ENCODE measurements at places on chromosomes 12 and 14.

DNA sequence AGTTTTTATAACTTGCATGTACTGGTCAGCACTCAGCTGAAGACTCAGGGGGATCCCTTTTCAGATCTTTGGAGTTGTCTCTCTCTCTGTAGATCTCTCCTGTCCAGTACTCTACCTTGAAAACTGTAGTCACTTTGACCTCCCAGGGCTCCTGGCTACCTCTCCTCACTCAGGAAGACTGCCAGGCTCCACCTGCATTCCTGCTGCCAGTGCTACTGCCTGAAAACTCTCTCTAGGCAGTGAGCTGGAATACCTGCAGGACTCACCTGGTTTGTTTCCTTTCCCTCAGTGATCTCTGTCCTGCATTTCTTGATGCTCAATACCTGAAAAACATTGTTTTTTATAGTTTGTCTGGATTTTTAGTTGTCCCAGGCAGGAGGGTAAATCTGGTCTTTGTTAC is 87.4 kb downstream of the PRIMA1 start:
- no peak for DNase-seq

DNA sequence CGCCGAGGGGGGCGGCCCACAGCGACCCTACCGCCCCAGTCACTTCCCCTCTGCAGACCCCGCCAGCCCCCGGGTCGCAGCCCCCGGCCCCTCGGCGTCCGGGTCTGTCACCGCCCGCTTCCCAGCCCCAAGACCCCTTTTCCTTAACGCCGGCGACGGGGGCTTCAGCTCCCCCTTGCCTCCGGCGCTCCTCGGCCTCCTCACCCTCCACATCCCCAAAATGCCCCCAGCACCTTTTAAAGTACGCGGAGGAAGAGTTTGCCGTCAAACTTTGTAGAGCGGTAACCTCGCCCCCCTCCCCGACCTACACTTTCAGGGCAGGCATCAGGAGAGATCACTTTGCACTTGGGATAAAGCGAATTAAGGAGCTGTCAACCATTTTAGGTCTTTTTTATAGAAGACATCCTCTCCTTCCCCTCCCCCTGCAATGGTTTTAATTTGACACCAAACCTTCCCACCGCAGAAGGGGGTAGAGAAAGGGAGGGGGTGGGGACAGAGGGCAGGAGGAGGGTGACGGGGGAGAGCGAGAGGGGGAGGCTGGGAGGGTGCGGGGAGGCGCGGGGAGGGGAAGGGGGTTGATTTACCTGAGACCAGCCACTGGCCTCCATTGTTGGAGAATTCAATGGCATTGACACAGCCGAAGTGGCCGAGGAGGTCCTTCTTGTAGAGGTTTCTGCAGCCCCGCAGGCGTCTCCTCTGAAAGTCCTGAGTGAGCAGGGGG is 578 bp downstream of the DCAF5 start:
- peak; percentile 46 for DNase-seq

DNA sequence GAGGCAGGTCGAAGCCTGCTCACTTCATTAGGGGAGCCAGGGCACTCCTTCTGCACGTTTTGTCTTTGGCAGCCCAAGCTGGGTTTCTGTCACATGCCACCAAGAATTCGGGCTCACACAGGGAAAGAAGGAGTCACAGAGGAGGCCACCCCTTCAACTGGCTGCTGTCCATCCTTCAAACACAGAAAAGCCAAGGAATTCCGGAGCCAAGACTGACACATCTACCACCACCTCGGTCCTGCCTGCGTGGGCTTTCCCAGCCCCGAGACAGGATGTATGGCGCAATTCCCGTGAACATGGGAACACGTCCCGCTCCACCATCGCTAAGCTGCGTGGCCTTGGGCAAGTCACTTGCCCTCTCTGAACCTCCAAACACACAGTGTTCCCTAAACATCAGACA is 70.4 kb downstream of the NCOR2 start:
- no peak for DNase-seq

GRCh38 chr14:64123241-64123822 is 170.8 kb downstream of the ESR2 start:
- no peak for DNase-seq

DNA sequence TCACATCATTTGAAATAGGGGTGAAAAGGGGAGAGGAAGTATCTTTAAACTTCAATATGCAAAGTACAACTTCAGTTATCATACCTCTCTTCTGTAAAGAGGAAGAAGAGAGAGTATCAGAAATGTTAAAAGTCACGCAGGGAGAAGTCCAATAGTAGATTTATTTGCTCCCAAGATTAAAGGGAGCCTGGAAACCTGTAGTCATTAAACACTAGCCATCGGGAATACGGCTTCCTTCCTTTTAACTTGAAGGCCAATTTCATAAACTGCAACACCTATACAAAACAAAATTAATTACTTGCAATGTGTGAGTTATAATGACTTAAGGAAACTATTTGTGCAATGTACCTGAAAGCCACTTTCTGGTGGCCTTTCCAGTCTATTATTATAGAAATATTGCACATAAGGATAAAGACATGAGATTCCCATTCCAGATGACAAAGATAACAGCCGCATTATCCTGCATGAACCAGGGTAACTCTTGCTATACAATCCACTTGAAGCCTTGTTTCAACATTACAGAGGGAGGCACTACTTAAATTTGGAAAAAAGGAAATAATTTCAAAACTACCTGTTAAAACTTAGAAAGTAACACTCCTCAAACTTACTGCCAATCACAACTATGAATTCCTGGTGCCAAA is 4.6 kb downstream of the BTG1 start:
- DNase-seq: no peak

GRCh38 chr12:132484183-132484890 is 5.6 kb upstream of the FBRSL1 start:
- DNase-seq: no peak

- no peak for DNase-seq
These were observed 506.2 kb upstream of the TBX3 start for GRCh38 chr12:115190010-115190770.

- DNase-seq: no peak
These were observed 270.9 kb upstream of the FKBP4 start for GRCh38 chr12:2523844-2524243.

- DNase-seq: no peak
These were observed 131.2 kb upstream of the MED13L start for GRCh38 chr12:116408489-116409250.

DNA sequence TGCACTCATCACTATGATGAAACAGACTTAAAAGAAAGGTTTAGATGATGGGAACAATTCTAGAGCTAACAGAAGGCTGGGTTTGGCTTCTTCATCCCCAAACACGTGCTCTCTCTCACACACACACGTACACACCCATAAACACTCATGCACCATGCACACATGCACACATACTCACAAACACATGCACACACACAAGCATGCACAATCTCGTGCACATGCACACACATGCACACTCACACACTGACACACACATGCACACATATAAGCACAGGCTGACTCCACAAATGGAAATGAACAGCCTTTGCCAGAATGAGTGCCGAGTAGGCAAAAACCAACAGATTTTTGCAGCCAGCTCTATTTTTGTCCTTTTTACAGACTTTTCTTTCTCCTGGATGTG is 1571.6 kb downstream of the AACS start:
- no peak for DNase-seq

- DNase-seq: no peak
These were observed 180.2 kb downstream of the ACSS3 start for GRCh38 chr12:81257947-81258551.

- DNase-seq: no peak
These were observed 63.7 kb downstream of the ETV6 start for GRCh38 chr12:11713202-11713601.

GRCh38 chr14:74988993-74989392 is 13.7 kb upstream of the EIF2B2 start:
- no peak for DNase-seq

GRCh38 chr12:22530-23201 is 43.9 kb upstream of the IQSEC3 start:
- no peak for DNase-seq

- no peak for DNase-seq
These were observed 17.7 kb downstream of the AHSA1 start for GRCh38 chr14:77475432-77476115.

DNA sequence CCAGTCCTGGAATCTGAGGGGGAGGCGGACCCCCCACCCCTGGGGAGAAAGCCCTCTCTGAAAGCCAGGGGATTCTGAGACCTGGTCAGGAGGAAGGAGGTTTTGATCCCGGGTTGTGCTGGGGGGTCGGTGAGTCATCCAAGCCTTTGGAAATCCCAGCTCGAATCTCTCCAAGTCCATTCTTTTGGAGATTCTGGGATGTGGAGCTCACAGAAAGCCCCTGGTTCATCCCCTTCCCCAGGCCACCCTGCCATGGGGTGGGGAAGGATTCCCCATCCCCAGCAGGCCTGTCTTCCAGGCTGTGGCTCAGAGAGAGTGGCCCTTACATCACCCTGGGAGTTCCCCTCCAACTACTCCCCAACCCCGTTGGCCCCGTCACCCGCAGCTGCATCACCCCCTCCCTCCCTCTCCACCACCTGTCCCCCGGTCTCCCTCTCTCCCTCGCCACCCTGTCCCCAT is 14.3 kb downstream of the EXOC3L4 start:
- DNase-seq: peak; percentile 13

DNA sequence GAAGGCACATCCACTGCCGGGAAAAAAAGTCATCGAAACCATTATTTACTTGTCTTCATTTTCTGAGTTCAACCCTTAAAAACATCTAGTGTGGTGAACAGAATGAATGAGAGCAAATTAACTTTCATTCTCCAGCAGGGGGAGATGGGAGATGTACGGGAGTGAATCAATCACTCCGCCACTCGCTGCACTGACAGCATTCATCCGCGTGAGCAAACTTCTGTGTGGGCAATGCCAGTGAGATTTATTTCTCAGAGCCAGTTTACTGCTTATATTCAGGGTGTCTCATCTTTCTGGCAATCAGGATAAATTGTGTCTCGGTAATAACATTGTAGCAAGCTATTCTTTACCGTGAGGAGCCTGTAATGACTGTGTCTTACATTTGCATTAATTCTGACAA is 463.6 kb upstream of the MIS18BP1 start:
- no peak for DNase-seq

DNA sequence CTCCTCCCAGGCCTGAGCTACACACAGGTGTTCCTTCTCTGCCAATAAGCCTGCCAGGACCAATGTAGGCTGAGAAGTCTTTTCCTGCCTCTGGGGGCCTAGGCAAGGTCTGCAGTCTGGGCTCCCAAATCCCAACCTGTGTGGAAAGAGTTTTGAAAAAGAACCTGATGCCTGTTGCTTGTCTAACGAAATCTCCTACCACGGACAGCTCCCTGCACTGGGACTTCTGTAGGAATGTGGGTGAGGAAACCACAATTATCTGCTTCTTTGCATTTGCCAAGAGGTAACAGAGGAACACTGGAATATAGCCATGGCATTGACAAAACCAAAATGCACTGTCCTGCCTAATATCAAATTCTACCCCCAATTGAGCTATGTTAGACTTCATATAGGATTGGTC is 877.0 kb upstream of the TMEM132C start:
- no peak for DNase-seq

DNA sequence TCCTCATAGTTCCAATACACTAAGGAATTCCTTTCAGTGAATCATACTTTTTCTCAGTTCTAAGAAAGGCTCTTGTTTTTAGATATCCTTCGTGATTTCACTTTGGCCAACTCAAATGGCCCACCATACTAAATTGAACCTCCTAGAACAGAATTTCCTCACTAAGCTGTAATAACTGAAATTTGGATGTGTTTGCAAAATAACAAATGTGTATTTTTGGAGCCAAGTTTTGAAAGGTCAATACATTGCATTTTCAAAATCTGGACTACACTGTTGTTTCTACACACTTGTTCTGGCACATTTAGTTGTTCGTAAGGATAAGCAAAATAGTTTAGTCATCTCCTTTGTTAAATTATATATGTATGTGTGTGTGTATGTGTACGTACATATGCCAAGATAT is 439.0 kb upstream of the STXBP6 start:
- no peak for DNase-seq

DNA sequence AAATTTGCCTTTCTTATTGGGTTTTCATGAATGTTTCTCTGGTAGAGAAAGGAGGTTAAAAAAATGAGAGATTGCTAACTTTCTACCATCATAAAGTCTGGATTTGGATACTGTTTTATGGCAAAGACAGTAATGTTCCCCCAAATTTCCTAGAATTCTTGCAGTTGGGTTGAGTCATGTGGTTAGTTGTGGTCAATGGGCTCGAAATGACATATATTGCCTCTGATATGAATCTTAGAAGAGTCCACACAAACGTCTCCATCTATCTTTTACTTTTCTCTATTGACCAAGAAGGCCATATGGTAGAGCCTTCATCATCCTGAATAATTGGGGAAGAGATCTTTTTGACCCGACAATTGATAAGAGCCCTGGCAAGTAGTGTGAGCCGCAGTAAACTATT is 119.5 kb upstream of the PMCH start:
- DNase-seq: no peak

- no peak for DNase-seq
These were observed 7.0 kb downstream of the PYGL start for GRCh38 chr14:50937325-50937724.

DNA sequence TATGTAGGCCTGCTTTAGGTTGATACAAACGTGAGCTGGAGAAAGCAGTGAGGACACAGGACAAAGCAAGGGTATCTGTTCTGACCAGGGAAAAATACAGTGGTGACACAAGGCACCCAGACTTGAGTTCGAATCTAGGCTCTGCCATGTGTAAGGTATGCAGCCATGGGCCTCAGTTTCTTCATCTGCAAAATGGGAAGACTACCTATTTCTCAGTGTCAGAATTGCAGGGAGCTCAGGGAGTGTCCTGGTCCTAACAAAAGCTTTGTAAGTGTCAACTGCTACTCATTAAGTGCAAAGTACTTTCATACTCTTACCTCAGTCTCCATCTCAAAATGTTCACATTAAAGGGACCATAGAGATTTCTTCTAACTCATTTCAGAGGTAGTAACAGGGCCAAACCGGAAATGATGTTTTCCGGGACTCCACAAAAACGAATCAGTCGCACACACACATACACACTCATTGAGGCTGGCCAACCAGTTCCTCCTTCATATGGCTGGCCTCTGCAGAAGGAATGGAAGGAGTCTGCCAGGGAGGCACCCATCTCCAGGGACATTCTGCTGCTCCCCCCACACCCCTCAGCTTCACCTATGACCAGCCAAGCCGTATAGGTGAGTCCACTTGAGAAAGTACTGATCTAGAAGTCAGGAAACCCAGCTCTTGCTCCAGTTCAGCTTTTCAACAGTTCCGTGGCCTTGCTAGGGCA is 7.8 kb downstream of the CTDSP2 start:
- DNase-seq: peak; percentile 13

- DNase-seq: no peak
These were observed 4.0 kb downstream of the SLC25A47 start for GRCh38 chr14:100327128-100327527.

DNA sequence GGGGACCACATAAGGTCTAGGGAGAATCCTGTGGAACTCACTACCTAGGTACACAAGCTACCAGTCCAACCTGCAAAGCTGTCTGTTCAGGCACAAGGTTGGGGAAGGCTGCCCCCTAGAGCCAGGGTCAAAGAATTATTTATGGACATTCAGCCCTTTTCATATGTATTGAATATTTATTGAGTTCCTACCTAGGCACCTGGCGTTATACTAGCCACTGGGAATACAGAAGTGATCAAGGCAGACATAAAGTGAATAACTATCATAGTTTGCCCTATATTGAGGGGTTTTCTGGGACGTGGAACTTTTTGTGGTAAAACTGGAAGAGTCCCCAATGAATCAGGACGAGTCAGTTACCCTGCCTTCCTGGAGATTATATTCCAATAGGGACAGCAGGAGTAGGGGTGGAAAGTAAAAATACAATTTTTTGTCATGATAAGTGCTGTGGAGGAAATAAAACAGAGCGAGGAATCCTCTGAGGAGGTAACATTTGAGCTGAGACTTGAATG is 5.8 kb upstream of the SLC48A1 start:
- peak; percentile 70 for DNase-seq

Data from stimulated activated naive CD4-positive, alpha-beta T cell treated with Interleukin-2 at 50 U/mL for 16 hours (primary cell).